ENCODE measurements at places on chromosomes 4 and X. TPM values are rescaled to one million over a fixed set of nuclear protein-coding genes. Genes with fewer than 3 reads are reported as not detected.

Gene CENPVL1
- total RNA-seq = not detected

GRCh38 chr4:156695163-156695562, 276.4 kb downstream of the PDGFC start:
- no peak for DNase-seq
- H3K27ac ChIP-seq = no peak overlapping the region
- H3K36me3 ChIP-seq = no peaks in the 10 kb centered on the region
- H3K4me3 ChIP-seq = no peak overlapping the region

- H3K27ac ChIP-seq = peak overlapping the region; percentile 59
- no peaks in the 10 kb centered on the region for H3K27me3 ChIP-seq
- peak; percentile 49 for DNase-seq
- H3K4me1 ChIP-seq = peaks cover 36% of the 10 kb centered on the region
- no peaks in the 10 kb centered on the region for H3K36me3 ChIP-seq
- no peak overlapping the region for H3K4me3 ChIP-seq
Observed at GRCh38 chr4:26088433-26088928, 174.5 kb downstream of the SMIM20 start.

- H3K4me3 ChIP-seq = no peak overlapping the region
- no peak for DNase-seq
- H3K27ac ChIP-seq = no peak overlapping the region
- H3K4me1 ChIP-seq = no peaks in the 10 kb centered on the region
Observed at GRCh38 chr4:53647547-53647946, 56.3 kb upstream of the LNX1 start.

DNA sequence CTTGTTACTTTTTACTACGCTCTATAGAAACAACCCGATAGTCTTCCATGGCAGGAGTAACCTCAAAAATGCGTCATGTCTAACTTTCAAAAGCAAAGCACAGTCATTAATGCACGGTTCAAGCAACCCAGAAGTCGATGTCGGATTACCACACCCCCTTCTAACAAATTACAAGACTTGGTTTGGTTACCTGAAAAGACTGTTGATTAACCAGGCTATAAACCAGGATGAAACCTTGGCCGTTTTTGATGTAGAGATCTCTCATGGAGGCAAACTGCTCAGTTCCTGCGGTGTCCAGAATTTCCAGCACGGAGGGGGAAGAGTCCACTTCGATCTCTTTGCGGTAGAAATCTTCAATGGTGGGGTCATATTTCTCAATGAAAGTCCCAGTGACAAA, 2.4 kb downstream of the RAP2C start:
- DNase-seq = no peak
- no peaks in the 10 kb centered on the region for H3K36me3 ChIP-seq
- peak overlapping the region; percentile 74 for H3K4me3 ChIP-seq
- peak overlapping the region; percentile 94 for H3K27ac ChIP-seq

Gene SH3BGRL
- total RNA-seq = 13.5 TPM

Gene COPS4
- total RNA-seq = 67.9 TPM

DNA sequence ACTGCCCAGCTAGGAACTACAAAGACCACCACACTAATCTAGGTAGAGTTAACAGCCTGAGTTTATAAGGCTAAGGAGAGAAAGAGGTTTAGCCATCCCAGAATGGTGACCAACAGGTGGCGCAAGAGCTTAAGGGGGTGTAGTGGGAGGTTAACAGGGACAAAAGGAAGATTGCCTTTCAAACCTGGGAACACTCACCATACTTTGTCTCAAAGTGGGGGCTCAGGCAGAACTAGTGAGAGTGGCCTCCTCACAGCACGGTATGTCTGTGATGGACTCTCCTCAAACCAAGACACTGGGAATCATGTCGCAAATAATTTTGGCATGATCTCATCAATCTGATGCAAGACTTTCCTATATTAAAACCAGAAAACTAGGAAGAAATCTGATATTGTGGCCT, 23.4 kb downstream of the CCNI start:
- H3K4me1 ChIP-seq = peaks cover 13% of the 10 kb centered on the region
- no peak for DNase-seq

Gene ASIC5
- total RNA-seq = not detected

DNA sequence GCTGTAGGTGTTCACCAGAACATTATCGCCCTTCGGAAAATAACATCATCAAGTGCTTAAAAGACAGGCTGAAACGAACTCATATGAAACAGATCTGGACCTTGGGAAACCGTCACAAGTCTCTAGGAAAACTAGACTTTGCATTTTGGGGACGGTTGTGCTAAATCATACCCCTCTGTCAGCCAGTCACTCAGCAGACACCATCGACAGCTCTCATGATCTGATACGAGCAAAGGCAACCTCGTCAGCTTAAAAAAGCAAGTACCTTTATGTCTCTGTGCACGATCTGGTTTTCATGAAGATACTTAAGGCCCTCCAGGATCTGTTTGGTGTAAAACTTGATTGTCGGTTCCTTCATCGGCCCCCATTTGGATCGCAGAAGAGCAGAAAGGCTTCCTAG, 48.4 kb downstream of the PDHA1 start:
- no peaks in the 10 kb centered on the region for H3K27me3 ChIP-seq
- DNase-seq = no peak
- no peaks in the 10 kb centered on the region for H3K36me3 ChIP-seq
- H3K4me3 ChIP-seq = no peak overlapping the region
- no peaks in the 10 kb centered on the region for H3K4me1 ChIP-seq
- no peak overlapping the region for H3K27ac ChIP-seq

DNA sequence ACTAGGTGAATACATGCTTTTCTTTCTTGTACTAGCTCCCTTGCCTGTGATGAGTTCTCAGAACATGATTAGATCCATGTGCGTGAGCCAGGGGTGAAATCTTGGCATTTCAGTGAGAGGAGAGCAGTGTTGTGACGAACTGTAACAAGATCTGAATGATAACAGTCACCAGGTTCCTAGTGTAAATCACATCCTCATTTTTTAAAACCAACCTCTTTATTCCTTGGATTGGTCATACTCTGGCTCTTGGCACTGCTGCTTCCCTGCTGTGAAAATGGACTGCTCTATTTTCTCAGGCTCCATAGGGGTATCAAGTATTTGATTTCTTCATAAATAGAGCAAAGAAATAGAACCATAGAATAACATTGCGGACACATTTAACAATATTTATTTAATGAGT, 206.3 kb downstream of the SLC4A4 start:
- H3K27ac ChIP-seq = no peak overlapping the region
- no peak for DNase-seq
- H3K4me1 ChIP-seq = no peaks in the 10 kb centered on the region
- no peaks in the 10 kb centered on the region for H3K36me3 ChIP-seq
- no peak overlapping the region for H3K4me3 ChIP-seq

DNA sequence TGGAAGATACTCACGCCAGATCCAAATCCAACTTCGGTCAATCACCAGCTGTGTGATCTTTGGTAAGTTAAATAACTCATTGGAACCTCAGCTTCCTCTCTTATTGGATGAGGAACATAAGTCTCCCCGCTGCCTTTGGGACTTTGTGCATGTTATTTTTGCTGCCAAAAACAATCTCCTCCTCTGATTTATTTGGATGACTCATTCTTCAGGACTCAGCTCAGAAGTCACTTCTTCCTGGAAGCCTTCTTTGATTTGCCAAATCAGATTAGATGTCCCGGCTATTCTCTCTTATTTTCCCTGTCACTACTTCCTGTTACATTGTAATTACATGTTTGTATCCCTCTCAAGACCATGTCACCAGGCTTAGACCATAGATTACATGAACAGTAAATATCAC, 138.0 kb upstream of the BOD1L1 start:
- no peaks in the 10 kb centered on the region for H3K27me3 ChIP-seq
- no peak overlapping the region for H3K27ac ChIP-seq
- no peaks in the 10 kb centered on the region for H3K36me3 ChIP-seq

DNA sequence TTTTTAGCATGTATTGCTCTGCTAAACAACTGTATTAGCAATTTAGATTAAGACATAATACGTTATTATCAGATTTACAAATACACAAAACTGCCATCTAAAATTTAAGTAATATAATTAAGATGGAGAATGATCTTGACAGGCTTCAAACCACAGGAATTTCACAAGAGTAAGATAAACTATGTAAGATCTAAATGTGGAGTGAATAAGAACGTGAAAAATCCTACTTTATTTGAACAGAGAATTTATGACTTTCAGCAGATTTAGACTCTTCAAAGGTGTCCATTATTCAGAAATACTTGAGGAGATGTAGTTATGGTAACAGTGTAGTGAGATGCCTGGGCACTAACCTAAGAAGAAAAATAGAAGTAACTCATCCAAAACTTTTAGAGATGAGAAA, 73.2 kb downstream of the SLC4A4 start:
- no peaks in the 10 kb centered on the region for H3K27me3 ChIP-seq
- H3K4me1 ChIP-seq = no peaks in the 10 kb centered on the region
- H3K4me3 ChIP-seq = no peak overlapping the region
- no peaks in the 10 kb centered on the region for H3K36me3 ChIP-seq
- no peak overlapping the region for H3K27ac ChIP-seq

DNA sequence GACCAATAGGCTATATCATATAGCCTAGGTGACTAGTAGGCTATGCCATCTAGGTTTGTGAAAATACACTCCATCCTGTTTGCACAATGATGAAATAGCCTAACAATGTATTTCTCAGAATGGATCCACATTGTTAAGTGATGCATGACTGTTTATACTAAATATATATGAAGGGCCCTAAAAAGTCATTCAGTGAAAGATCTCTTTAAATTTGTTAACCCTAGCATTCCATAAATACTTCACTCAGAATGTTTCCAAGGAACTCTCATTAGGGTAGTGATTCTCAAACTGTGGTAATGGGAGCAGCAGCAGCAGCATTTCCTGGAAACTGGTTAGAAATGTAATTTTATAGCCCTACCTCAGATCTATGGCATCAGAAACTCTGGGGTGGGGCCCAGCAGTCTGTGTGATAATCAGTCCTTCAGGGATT, 74.9 kb downstream of the PRRG1 start:
- no peaks in the 10 kb centered on the region for H3K27me3 ChIP-seq
- no peak for DNase-seq
- H3K4me1 ChIP-seq = peaks cover 3% of the 10 kb centered on the region
- peak overlapping the region; percentile 20 for H3K27ac ChIP-seq
- no peaks in the 10 kb centered on the region for H3K36me3 ChIP-seq

Gene TREX2
- not detected for total RNA-seq

Gene SULT1B1
- total RNA-seq = 0.55 TPM

- no peaks in the 10 kb centered on the region for H3K27me3 ChIP-seq
- no peaks in the 10 kb centered on the region for H3K4me1 ChIP-seq
- H3K36me3 ChIP-seq = peaks cover 4% of the 10 kb centered on the region
- DNase-seq = no peak
- H3K4me3 ChIP-seq = no peak overlapping the region
Observed at GRCh38 chr4:106048250-106048971, 153.1 kb downstream of the NPNT start.

Gene LUZP4
- total RNA-seq = not detected

GRCh38 chr4:150090836-150091235, 12.6 kb downstream of the DCLK2 start:
- no peaks in the 10 kb centered on the region for H3K27me3 ChIP-seq
- no peaks in the 10 kb centered on the region for H3K4me1 ChIP-seq
- H3K27ac ChIP-seq = no peak overlapping the region

Gene FAM156B
- 7.8 TPM for total RNA-seq

DNA sequence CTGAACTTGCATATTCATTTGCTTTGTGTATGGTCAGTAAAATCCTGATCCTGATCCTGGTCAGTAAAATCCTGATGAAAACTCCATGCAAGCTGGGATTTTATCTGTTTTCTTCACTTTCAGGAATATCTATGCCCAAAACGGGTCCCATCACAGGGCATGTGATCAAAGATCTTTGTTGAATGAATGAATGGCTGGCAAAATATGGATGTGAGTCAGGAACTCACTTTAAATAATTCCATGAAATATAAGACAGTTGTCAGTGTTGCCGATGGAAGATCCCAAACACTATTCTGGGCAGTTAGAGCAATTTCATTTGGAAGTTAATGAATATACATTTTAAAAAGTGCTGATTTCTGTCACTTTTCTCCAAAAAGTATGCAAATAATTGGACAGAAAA, 598.4 kb downstream of the GBA3 start:
- no peak for DNase-seq
- H3K4me1 ChIP-seq = peaks cover 13% of the 10 kb centered on the region
- H3K36me3 ChIP-seq = no peaks in the 10 kb centered on the region
- H3K27ac ChIP-seq = peak overlapping the region; percentile 79
- peak overlapping the region; percentile 19 for H3K4me3 ChIP-seq

Gene ARHGAP24
- total RNA-seq = 5.7 TPM

Data from gastrocnemius medialis (tissue), 4 donors.